HCT116 (cell line): ENCODE measurements at places on chromosomes 11 and 22. TPM values are rescaled to one million over a fixed set of nuclear protein-coding genes. Genes with fewer than 3 reads are reported as not detected.

- H3K27ac ChIP-seq: no peak overlapping the region
- H3K36me3 ChIP-seq: no peaks in the 10 kb centered on the region
- H3K4me1 ChIP-seq: peaks cover 1% of the 10 kb centered on the region; the same call in 1 of the 2 replicates
- no peaks in the 10 kb centered on the region for H3K27me3 ChIP-seq
Observed at GRCh38 chr11:67449116-67449844, 3.2 kb downstream of the GPR152 start.

GRCh38 chr11:61732705-61733104 is 19.7 kb upstream of the MYRF start:
- no peaks in the 10 kb centered on the region for H3K36me3 ChIP-seq
- peaks cover 50% of the 10 kb centered on the region for H3K4me1 ChIP-seq
- H3K4me3 ChIP-seq: no peak overlapping the region
- DNase-seq: no peak
- H3K27me3 ChIP-seq: no peaks in the 10 kb centered on the region

GRCh38 chr11:41056892-41057569 is 402.4 kb downstream of the LRRC4C start:
- H3K4me1 ChIP-seq: no peaks in the 10 kb centered on the region
- no peak for DNase-seq
- no peak overlapping the region for H3K4me3 ChIP-seq

ARHGEF17 gene
- 18.2 TPM for total RNA-seq

RTN4R gene
- total RNA-seq: 19.0 TPM
